ENCODE measurements at places on chromosomes 7 and 10.
A peak's percentile ranks its signal among the peaks of the same experiment; 100 is the strongest.

GRCh38 chr10:52221923-52222322 lies 92.2 kb upstream of the DKK1 start:
- DNase-seq = no peak

GRCh38 chr7:8160779-8161345 lies 101.1 kb downstream of the ICA1 start:
- DNase-seq = no peak

GRCh38 chr7:1513657-1514095 lies 9.5 kb upstream of the INTS1 start:
- DNase-seq = no peak

GRCh38 chr10:86348321-86349210 lies 18.0 kb downstream of the GRID1 start:
- DNase-seq = no peak

DNA sequence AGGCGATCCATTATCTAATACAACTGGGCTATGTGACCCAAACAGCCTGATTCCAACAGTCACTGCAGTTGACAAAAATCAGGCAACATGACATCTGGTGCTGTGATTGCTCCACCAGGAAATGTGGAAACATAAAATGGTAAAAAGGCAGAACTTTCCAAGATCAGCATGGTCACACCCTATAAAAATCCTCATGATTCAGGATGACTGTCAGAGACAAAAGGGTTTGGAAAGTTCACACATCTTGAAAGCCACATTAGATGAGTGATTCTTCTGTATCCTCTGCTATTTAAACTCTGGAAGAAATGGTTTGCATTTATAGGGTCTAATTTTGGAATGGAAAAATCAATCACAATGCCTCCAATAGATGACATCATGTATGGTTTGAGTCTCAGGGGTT lies 662.6 kb upstream of the IGFBP3 start:
- DNase-seq = peak; percentile 88

DNA sequence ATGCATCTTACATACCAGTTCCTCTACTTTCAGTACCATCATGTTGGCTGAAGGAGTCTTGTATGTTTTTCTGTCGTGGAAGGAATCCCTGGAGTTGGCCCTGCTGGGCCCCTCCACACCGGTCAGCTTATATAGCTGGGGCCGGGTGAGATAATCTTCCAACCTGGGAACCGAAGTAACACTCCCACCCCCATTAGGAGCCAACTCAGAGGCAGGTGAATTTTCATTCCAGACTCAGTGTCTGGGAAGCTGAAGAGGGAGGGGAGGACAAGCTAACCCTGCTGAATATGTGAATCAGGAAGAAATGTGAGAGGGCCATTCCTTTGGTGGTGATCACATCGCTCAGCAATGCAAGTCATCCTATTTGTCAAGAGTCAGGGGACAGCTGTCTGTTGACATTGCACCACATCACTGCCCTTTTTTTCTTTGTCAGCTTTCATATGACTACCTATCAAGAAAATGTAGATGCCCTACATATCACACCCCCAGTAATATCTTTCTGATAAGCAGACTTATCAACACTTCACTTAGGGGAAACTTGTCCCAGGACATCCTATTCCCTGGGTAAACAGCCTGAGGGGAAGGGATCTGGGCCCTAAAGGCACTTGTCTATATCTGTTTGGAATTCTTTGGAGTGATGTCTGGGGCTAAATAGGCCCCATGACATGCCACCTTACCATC lies at the start of gene ANKRD1:
Gene ANKRD1, minus strand, starts transcription at position 102 of the 681 bp plus-strand sequence. Its CDS starts 60 bp downstream, at position 42.
- DNase-seq = peak; percentile 90

GRCh38 chr10:17077346-17077781 lies 52.2 kb downstream of the CUBN start:
- DNase-seq = no peak

GRCh38 chr7:73732397-73732796 lies 6.2 kb downstream of the ABHD11 start:
- DNase-seq = no peak

- no peak for DNase-seq
Observed at GRCh38 chr10:133179651-133180050, 19.6 kb downstream of the KNDC1 start.

DNA sequence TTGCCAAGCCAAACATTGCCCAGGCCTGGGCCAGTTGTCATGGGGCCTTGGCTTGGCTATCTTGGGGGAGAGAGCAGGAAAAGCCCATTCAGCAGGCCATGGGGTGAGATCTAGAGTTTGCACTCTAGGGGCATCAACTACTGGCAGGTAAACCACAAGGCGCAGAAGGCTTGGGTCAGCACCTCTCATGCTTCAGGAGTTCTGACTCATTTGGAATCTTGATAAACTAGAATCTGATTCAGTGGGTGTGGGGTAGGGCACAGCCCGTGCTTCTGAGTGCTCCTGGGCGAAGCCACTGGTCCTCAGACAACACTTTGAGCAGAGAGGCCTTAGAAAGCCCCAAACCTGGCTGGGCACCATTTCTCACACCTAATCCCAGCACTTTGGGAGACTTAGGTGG lies 81.1 kb downstream of the RGS10 start:
- no peak for DNase-seq

DNA sequence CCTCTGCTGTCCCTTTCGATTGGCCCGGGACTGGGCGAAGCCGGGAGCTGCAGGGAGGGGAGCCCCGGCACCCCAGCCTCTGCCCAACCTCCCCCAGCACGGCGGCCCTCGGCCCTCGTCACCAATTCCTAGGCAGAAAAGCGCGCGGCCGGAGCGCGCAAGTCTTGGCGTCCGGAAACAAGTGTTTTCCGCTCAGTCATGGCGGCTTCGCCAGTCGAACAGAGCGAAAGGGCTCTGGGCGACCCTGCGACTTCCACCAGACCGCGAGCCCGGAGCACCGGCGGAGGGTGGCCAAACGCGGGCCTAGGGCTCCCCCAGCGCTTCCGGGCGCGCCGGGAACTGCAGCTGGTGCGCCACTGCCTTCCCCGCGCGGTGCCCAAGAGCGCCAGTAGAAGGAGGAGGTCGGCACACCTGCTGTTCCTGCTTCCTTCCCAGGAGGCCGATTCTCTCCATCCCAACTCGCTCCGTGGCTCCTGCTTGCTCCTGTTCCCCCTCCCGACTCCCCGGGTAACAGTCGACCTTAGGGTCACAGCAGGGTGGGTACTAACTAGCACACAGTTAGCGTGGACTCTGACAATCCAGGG lies 729.9 kb downstream of the ZWINT start:
- no peak for DNase-seq

- no peak for DNase-seq
Observed at GRCh38 chr7:22934473-22935065, 79.4 kb downstream of the HYCC1 start.

DNA sequence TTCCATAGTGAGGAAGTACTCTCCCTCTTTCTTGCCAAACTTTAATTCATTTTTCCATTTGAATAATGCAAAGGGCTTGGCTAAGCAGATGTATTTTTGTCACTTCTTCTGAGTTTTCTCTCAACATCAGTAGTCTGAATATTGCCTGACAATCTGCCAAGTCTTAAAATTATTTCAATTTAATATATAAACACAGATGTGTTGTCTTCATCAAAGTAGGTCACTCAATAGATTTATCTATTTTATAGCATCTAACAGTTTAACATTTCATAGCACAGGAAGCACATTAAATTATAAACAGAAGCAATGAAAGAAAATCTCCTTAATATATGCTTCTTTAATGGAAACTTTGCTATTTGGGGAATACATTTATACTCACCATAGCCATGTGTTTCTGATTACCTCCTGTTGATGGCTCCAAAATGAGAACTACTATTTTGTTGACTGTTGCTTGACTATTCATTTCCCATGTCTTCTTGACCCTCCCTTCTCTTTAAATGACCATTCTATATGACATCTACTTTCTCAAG lies 4.5 kb downstream of the CPED1 start:
- no peak for DNase-seq

DNA sequence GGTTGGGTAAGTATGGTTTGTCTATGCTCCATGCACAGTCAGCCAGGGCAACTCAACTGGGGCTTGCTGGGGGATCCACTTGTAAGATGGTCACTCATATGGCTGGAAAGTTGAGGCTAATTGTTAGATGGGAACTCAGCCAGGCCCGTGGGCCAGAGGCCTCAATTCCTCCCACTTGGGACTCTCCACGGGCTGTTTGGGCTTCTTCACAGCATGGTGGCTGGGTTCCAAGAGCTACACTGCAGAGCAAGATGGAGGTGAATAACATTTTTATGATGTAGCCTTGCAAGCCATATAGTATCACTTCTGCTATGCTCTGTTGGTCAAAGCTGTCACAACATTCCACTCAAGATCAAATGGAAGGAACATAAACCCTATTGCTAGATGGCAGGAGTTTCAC lies 39.2 kb downstream of the ELMO1 start:
- no peak for DNase-seq

DNA sequence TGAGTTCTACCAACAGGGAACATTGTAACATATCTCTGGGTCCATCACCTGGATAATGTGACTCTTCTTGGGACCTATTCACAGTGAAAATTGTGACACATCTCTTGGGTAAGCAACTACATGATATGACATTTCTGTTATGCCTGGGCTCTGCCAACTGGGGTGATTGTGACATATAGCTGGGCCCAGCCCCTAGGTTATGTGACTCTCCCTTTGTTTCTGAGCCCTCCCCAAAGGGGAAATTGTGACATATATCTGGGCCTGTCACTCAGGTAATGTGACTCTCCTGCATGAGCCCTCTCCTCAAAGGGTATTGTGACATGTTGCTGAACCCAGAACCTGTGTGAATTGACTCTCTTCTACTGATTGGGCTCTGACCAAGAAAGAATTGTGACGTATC lies 22.4 kb upstream of the ZNF107 start:
- DNase-seq = no peak

GRCh38 chr10:101131962-101132635 lies 999 bp downstream of the TLX1 start:
- no peak for DNase-seq

DNA sequence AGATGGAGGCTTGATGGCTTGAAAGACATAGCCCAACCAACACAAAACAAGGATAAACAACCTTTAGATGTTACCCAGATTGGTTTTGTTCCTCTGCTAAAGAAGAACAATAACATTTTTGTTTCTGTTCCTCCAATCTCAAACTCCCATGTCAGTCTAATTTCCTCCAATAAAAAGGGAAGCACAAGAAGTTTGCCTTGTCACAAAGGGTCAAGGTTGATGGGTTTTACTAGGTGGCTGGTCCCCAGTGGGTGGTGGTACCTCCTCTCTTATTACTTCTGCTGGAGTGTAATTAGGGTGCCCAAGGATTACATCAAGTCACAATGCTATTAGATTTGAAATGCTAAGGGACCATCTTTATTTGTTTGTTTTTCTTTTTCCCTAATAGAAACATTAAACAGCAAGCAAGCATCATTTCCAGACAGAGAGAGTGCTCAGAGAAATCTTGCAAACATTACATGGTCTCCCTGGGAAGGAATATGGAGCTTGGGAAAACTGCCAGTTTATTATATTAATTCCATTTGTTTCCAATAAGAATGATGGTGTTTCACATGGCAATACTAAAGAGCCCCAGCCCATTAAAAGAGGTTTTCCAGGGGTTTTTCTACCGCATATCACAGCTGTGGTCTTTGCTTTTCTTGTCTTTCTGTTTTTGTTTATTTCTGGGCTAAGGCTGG lies 78.3 kb upstream of the AOAH start:
- no peak for DNase-seq
